HepG2 (cell line): ENCODE measurements at places on chromosomes 2 and 18. TPM values are rescaled to one million over a fixed set of nuclear protein-coding genes. Genes with fewer than 3 reads are reported as not detected.

The RAB31 gene
- total RNA-seq, result 1.7 and 3.6 TPM in 2 replicates

The AKAIN1 gene
- not detected in 2 replicates for total RNA-seq

The MAPRE3 gene
- total RNA-seq, result 0.20 and 0.31 TPM in 2 replicates

The TNFRSF11A gene
- 3.6 and 4.6 TPM in 2 replicates for total RNA-seq

DNA sequence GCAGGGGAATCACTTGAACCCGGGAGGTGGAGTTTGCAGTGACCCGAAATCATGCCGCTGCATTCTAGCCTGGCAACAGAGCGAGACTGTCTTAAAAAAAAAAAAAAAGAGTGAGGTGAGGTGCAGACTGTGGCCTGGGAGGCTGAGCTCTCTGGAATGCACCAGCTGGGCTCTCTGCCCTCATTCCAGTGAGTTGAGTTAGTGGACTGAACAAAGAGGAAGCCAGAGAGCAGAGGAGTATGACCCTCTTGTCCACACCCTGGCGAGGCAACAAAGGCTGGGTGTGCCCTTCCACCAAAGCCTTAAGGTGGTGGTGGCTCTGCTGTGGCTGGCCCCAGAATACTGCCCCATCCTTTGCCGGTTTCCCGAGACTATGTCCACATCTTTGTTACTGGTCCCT is 71.3 kb upstream of the ACKR3 start:
- no peak overlapping the region for H3K27ac ChIP-seq
- no peak for DNase-seq
- peaks cover 2% of the 10 kb centered on the region for H3K27me3 ChIP-seq
- no peak overlapping the region for H3K4me3 ChIP-seq
